ENCODE measurements at places on chromosomes 2 and 18. TPM values are rescaled to one million over a fixed set of nuclear protein-coding genes. Genes with fewer than 3 reads are reported as not detected.

The MYCN gene
- polyA plus RNA-seq: 0.27 TPM

The TMEM185B gene
- polyA plus RNA-seq: 7.8 TPM

The FBXO41 gene
- 0.21 TPM for polyA plus RNA-seq

The ABCB11 gene
- 0.10 TPM for polyA plus RNA-seq

The TNFRSF11A gene
- polyA plus RNA-seq: 0.23 TPM

The TMEM17 gene
- 0.80 TPM for polyA plus RNA-seq

The SCYGR2 gene
- not detected for polyA plus RNA-seq

The KLHL41 gene
- polyA plus RNA-seq: 48.4 TPM

The KCNS3 gene
- 1.0 TPM for polyA plus RNA-seq

The LPIN1 gene
- polyA plus RNA-seq: 15.0 TPM

The DSG4 gene
- not detected for polyA plus RNA-seq

The MYL12B gene
- 462 TPM for polyA plus RNA-seq
